Activated T-cell treated with anti-CD3 and anti-CD28 coated beads for 48 hours (primary cell): ENCODE measurements at places on chromosomes 2 and 18.

GRCh38 chr2:238295144-238296112 lies 7.0 kb upstream of the PER2 start:
- DNase-seq: no peak

GRCh38 chr2:10019174-10019573 lies 24.2 kb upstream of the KLF11 start:
- no peak for DNase-seq

DNA sequence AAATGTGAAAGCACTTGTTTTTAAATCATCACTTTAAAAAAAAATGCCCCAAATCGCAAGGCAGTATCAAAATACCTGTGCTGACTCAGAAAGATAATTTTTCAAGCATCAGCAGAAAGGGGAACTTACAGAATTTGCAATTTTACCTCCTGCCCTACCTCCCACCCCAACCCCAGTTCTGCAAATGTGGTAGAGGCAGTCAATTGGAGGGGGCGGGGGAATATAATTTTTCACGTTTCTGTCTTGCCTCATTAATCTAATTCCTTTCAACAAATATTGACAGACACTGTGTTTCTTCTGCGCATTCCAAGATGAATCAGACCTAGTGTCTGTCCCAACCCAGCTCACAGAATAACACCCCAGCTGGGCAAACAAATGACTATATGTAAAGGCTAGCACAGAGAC lies 76.8 kb downstream of the ALPK2 start:
- DNase-seq: no peak

DNA sequence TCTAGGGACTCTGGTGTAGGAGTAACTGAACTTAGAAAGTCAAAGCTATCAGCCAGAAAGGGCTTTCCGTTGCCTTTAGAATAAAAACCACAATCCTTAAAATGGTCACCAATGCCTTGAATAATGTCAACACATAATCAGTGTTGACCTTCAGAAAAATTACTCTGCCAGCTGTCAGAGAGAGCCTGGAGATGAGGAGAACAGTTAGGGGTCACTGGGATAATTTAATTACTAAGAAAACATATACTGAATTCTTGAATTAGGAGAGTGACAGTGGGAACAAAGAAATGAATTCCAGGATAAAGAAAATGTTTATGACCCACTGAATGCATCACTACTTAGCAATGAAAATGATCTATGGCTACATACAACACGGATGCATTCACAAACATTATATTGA lies 23.4 kb upstream of the UGP2 start:
- no peak for DNase-seq

GRCh38 chr2:186569897-186570296 lies 20.0 kb upstream of the ITGAV start:
- no peak for DNase-seq
